ENCODE measurements at places on chromosomes 1 and 21.

DNA sequence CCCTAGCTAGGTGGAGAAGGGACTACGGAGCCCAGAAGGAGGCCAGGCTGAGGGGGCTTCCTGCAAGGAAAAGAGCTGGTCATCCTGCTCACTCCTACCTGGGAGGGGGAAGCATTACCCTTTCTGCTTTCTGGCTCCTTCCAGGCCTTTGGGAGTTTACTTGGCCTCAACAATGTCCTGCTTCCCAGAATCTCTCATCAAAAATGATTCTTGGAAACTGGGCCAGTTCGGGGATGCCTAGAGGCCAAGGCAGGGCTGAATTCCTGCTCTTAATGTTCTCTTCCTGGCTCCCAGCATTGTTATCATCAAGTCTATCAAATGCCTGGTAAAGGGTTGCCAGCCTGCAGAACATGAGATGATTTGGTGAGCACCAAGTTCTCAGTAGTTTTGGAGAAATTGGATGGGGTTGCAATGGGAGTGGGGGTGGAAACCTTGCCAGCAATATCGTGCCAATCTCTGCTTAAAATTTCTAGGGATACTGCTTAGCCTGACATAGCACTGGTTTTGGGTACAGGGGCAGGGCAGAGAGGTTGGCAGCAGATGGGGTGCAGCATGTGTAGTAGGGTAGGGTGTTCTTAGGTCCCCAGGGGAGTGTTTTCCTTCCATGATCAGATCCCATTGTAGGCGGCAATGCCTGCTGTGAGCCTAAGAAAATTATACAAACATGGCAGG is 7.7 kb upstream of the PAFAH2 start:
- DNase-seq = no peak

DNA sequence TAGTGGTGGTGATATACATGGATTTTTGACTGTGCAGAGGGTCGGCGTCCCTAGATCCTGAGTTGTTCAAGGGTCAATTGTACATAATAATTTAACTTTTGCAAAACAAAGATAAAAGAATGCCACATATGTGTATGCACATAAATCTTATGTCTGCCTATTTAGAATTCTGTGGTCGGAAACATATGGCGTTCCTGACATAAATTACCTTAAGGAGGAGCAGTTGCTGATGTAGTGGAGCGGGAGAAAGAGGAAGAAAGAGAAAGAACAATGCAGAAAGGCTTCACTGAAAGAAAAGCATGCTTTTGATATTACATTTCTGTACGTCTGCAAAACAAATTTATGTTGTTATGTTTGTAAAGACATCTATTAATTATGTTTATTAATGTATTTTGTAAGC is 40.0 kb downstream of the S1PR1 start:
- no peak for DNase-seq

GRCh38 chr21:15495965-15496364 is 233.8 kb upstream of the USP25 start:
- DNase-seq = no peak

DNA sequence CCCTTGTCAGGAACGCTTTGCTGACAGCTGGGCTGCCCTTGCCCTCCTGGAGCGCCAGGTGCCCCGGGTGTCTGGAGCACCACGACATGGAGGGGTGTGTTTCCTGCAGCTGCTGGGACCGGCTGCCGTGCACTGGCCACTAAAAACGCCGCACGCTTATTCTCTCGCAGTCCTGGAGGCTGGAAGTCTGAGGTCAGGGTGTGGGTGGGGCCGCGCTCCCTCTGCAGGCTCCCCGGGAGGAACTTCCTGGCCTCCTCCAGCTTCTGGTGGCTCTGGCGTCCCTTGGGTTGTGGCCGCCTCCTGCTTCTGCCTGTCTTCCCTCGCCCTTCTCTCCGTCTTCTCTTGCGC is 28.0 kb upstream of the PLCH2 start:
- no peak for DNase-seq

- DNase-seq = no peak
These were observed 16.9 kb downstream of the GADD45A start for GRCh38 chr1:67701876-67702275.

DNA sequence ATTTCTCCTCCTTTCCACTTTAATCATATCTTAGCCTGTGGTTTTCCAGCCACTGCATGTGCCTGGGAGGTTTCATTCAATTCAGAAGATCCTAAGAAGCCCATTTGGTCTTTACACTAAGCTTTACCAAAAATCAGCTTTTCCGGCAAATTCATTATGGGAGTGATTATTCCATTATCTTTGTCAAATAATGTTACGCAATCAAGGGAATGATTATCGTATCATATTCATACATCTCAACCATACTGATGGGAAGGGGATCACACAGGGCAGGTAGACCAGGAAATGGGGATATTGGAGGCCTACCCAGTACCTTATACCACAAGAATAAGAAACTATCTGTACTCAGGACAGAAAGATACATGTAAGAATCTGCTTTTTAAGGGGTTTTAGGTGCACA is 440.5 kb downstream of the GPATCH2 start:
- no peak for DNase-seq

DNA sequence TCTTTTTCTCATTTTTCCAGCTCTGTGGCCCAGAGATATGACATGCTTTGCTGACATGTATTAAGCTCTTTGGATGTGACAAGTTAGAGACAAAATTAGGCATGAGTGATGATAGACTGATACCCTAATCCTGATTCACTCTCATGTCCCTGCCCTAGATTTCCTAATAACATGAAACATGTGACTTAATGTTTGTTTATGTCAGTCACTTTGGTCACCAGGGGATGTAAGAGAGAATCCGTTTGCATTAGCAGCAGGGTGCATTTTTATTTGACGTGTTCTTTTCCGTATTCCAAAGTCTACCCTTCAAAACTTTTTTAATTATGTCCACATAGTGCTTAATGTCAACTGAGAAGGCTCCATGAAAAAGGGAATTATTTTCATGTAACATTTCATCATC is 192.4 kb downstream of the HMCN1 start:
- DNase-seq = no peak

GRCh38 chr1:210535761-210536160 is 207.1 kb downstream of the HHAT start:
- no peak for DNase-seq

- no peak for DNase-seq
These were observed 51.7 kb upstream of the LRRC8B start for GRCh38 chr1:89472886-89473417.

DNA sequence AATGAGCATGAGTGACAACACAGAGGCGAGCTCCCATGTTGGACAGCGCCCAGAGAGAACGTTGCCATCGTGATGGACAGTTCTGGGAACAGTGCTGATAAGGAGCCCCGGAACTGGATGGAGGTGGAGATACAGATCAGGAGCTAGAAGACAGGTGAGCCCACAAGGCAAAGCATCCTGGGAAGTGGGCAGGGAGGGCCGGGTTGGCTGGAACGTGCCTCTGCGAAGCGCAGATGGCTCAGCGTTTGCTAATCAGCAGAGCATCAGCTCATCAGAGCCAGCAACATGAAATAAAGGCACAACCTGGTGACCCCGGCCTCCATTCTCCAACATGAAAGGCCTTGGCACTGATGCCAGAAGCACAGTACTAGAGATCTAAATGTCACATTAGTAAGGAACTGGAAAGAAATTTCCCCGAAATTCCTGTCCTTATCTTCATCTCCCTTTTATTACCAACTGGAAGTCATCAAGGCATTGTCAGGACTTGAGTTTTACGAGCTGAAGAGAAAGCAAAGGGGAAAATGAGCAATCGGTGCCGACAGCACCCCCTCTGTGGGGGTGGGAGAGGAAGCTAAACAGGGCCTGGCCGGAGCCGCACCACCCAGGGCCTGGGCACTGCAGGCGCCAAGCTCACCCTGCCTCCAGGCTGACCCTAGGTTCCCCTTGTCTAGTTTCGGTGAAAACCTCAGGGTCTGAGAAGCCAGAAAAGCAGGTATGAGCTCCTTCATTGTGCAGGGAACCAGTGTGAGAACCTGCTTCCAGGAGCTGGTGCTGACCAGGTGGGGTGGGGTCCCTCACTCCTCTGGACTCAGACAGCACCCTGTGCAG is 19.9 kb downstream of the ABCA4 start:
- DNase-seq = peak; percentile 33

DNA sequence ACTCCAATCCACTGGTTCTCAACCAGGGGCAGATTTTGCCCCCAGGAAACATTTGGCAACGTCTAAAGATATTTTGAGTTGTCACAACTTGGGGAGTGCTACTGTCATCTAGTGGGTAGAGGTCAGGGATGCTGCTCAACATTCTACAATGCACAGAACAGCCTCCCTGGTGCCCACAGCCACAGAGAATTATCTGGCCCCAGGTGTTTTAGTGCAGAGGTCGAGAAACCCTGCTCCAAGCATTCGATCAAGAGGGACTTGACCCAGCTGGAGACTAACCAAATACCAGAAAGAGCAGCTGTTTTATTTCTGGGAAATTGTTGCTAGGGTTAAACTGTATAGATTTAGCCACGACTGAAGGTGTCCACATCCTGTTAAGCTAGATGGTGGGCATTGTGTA is 19.2 kb downstream of the CD247 start:
- DNase-seq = no peak

DNA sequence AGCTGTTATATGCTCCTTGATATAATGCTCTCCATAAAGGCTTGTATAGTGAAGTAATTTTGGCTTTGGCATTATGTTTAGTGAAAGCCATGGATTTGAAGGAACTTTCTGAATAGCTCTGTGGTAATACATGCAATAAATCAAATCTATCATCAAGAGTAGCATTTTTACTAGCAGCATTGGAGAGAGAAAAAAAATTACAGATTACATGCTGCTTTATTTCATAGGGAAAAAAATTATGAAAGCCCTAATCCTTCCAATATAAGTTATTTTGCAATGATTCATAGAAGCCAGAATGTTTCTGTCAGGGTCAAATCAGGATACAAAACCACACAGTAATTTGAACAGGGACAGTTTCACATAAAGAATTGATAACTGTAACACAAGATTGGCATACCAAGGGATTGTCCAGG is 250.0 kb downstream of the SPATA17 start:
- DNase-seq = peak; percentile 82

DNA sequence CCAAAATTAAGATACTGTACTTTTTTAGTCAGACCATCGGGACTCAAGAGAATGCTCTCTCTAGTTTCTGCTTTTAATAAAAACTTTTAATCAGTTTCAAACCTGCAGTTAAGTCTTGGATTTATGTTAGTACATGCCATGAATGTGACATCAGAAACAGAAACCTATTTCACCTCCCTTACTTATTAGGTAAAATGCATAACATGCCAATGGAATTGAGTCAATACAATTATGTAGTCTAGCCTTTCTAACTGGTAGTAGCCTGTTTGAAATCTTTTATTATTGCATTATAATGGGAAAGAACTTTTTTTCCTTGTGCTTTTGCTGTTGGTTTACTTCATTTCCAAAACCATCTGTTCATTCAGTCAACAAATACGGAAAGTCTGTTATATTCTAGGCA is 4.8 kb downstream of the PHACTR4 start:
- DNase-seq = no peak

- DNase-seq = no peak
These were observed 27.1 kb downstream of the GBP2 start for GRCh38 chr1:89098857-89099256.

- DNase-seq = no peak
These were observed 4.0 kb upstream of the PEX10 start for GRCh38 chr1:2416403-2416802.

GRCh38 chr1:62774971-62775595 is 8.8 kb upstream of the ATG4C start:
- no peak for DNase-seq

GRCh38 chr1:16986560-16986959 is 6.1 kb upstream of the MFAP2 start:
- DNase-seq = no peak

GRCh38 chr21:36713746-36714145 is 14.8 kb downstream of the SIM2 start:
- no peak for DNase-seq

GRCh38 chr1:239805851-239806772 is 285.6 kb upstream of the FMN2 start:
- no peak for DNase-seq

DNA sequence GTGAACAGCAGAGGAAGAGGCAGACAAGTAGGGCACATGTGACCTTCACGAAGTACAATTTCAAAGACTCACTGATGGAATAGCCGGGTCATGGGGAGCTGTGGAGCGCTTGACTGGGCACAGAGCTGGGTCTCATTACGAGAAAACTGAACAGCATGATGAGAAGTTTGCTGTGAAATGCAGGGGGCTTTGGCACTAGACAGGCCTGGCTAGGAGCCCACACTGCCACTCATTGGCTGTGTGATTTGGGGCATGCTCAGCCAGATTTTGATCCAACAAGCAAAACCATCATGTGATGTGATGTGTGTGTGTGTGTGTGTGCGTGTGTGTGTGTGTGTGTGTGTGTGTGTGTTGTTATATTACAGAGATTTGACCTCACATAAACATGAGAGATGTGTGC is 4.9 kb upstream of the IFNGR2 start:
- DNase-seq = no peak

DNA sequence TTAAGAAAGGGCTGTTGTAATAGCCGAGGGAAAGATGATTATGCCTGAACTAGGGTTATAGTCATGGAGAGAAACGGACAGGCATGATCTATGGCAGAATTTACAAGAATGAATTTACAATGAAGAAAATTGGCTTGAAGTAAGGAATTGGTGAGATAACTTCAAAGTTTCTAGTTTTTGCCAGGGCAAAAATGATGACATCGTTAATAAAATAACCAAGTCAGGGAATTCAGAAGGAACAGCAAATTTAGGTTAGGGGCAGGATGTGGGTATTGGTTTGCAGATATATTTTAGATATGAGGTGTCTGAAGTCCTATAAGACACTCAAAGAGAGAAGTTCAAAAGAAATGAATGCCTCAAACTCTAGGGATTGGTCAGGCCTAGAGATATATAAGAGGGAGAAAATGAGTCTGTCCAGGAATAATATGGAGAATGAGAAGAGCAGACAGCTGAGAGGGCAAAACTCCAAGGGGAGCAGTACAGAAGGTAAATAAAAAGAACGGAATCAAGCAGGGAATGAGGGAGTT is 62.8 kb downstream of the IARS2 start:
- no peak for DNase-seq

GRCh38 chr1:29577512-29577911 is 341.2 kb downstream of the PTPRU start:
- DNase-seq = no peak

- no peak for DNase-seq
These were observed 995 bp upstream of the KIF26B start for GRCh38 chr1:245153552-245154428.

GRCh38 chr1:231878737-231879136 is 252.1 kb downstream of the DISC1 start:
- no peak for DNase-seq

DNA sequence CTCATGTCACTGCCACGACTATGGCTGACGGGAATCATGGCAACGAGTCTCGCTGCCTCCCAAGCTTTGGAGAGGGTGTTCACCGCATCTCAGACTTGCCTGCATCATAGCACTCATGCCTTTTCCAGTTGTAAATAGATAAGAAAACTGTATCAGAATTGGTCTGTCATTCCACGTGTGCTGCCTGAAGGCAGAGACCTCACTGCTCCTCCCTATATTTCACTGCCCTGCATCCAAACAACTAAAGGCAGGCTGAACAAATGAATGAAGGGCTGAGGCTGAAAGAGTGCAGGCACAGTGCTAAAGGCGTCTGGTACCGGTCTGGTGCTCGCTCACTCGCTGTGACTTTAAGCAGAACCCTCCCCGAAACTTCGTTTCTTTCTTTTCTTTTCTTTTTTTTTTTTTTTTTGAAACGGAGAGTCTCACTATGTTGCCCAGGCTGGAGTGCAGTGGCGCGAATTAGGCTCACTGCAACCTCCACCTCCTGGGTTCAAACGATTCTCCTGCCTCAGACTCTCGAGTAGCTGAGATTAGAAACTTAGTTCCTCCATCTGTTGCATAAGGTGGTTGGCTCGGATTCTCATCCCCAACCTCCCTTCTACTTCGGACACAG is 542 bp downstream of the EIF2B3 start:
- DNase-seq = no peak
